ENCODE measurements at places on chromosomes 4 and X.

DNA sequence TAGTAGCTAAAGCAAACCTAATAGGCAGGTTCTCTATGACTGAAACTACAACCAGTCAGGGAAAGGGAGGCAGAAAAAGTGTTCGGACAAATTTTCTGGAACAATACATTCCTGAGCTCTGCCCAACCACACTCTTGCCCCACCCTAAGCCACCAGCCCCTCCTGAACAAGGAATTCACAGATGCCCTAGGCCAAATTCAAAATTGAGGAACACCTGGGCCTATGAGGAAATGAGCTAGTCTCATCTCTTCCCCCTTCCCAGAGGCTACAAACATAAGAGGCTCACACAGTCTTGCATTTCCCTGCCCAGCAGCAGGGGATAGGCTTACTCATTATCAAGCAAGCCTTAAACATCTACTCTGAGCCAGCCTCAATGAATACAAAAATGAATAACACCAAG, 284.7 kb downstream of the ZNF674 start:
- DNase-seq: no peak

DNA sequence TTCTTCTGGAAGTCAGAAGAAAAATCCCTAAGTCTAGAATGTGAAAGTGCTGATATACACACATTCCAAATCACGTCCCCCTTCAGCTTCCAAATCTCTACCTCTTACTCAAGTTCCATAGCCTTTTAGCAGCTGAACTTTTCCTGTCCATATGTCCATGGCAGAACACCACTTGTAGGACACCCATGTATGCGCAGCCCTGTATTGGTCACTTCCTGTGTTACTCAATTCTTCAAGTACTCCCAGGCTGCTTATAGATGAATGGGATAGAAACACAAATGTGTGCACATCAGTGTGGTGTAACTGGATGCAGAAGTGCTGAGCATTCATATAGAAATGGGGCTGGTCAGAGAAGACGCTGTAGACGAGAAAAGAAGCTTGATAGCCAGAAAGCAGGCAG, 18.8 kb downstream of the SRPX2 start:
- DNase-seq: no peak

DNA sequence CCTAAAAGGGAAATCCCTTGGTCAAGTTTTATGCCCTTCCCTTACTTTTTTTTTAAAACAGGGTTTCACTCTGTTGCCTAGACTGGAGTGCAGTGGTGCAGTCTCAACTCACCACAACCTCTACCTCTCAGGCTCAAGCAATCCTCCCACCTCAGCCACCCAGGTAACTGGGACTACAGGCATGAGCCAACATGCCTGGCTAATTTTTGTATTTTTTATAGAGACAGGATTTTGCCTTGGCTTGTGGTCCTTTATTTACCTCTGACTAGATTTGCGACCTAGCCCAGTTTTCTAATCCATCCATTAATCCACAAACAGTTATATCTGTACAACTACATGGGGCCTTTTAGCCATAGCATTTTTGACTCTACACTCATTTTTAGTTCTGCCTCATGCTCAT, 23.7 kb downstream of the CDS1 start:
- no peak for DNase-seq

DNA sequence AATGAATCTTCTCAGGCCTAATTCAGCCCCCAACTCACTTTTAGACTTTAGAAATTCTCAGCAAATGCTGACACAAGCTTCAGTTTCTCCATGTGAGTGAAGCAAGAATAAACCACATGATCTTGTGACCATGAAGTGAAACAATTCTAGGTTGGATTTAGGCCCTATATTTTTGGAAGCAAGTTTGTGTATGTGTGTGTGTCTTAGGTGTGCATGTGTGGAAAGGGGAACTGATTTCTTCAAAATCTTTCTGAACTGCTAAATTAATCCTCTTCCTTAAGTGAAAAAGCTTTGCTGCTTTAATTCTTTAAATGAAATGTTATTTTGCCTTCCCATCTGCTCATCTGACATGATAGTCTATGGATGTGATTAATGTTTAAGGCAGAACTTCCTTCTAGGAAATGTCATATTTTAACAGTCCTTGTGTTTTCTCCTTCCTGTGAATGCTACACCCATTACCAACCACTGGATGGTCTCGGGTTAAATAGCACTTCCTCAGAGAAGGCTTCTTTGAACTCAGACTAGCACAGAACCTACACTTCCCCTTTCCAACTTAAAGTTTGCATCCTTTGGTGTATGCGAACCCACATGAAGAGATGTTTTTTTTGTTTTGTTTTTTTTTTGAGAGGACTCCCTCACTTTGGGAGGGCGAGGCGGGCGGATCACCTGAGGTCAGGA, 1.2 kb upstream of the TMEM144 start:
- no peak for DNase-seq

DNA sequence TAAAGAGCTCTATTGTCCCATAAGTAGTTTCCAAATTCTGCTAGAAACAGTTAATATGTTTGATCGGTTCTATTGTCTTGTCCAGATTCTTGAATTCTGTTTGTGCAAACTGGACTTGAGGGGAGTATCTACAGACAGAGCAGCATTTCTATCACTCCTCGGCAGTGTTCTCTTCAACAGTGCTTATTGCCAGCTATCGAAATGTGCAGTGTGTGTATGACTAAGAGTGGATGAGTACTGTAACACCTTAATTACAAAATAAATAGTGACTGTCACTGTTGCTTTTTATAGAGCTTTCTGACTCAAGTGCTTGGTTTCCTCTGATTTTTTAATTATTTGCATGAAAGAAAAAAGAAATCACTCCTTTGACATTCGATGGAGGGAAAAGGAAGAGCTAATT, 274.6 kb downstream of the RPA4 start:
- no peak for DNase-seq

DNA sequence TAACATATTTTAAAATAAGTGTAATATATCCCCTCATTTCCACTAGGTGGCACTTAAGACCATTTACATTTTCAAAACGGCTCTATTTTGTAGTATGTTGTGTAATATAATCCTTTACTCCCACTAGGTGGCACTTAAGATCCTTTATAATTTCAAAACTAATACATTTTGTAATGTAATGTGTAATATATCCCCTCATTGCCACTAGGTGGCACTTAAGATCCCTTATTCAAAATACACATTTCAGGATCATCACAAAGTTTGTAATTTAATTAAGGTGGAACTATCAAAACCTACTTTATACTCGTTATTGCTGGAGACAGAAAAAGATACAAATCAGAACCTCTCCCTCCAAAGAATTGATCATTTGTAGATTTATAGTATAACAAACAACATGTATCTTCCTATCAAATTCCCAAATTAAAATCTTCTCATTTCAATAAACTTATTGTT, 132.5 kb downstream of the ARHGAP6 start:
- no peak for DNase-seq

DNA sequence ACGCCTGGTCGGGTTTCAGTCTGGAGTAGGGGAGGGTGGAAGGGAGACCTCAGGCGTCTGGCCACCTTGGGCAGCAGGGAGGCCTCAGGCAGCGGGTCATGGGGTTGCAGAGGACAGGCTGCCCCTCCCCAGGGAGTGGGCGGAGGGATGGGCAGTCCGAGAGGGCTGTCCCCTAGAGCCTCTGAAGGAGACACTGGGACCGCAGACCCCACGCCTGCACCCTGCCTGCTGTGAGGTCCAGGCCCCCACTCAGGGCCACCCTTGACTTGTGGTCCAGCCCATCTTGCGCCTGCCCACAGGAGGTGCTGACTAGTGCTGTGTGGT, 16.5 kb downstream of the FGFRL1 start:
- no peak for DNase-seq

GRCh38 chrX:108699368-108699767, 37.0 kb downstream of the IRS4 start:
- no peak for DNase-seq

DNA sequence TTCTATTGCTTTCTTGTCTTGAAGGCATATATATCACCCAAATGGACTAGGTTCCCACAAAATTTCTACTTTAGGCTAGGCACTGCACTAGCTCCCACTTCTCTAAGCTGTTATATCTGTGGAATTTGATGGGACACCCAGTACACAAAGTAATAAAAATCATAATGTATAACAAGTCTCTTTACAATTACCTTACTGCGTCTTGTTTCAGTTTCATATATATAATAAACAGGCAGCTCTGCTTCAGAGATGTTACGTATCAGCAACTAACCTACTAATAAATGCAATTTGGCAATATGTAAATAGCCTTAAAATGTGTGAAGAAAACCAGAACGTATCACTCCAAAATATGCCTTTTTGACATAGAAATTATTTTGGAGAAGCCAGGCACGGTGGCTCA, 42.0 kb upstream of the UGDH start:
- DNase-seq: no peak

- DNase-seq: no peak
Measured at GRCh38 chr4:164856396-164856795, 20.6 kb upstream of the APELA start.

DNA sequence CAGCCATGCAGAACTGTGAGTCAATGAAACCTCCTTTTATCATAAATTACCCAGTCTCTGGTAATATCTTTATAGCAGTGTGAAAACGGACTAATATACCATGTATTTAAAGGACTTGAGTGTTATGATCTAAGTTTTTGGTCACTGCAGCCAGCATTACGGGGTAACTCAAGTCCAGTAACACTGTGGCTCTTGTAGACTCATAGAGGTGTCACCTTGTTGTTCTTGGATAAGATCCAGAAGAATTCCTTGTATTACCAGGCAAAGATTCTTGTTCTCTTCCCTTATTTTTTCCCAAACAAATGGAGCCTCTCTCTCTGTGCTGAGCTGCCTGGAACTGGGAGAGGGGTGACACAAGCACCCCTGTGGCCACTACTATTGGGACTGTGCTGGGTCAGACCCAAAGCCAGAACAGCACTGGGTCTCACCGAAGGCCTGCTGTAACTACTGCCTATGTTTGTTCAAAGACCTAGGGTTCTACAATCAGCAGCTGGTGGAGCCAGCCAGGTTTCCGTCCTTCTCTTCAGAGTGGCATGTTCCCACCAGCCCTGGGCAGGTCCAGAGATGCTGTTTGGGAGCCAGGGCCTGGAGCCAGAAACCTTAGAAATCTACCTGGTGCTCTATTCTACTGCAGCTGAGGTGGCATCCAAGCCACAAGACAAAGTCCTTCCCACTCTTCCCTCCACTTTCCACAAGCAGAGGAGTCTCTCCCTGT, 43.7 kb upstream of the MED14 start:
- no peak for DNase-seq

DNA sequence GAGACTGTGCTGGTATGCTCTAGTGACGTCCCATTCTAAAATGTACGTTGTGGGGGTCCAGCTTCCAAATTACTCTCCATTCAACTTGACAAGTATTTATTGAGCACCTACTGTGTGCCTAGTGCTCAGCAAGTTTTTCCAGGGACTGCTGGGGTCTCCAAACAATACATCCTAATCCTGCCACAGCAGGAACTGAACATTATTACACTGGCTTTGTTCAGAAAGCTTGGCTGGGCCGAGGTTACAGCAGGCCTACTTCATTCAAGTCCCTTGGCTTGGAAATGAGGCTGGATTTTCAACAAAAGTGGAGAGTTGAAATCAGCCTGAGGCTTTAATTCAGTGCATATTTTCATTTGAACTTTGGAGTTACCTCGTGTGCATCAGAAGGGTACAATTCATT, 78.0 kb downstream of the GUCY2F start:
- no peak for DNase-seq

- DNase-seq: no peak
Measured at GRCh38 chrX:13195340-13195739, 124.5 kb downstream of the ATXN3L start.

GRCh38 chr4:114599231-114599902, 760 bp downstream of the UGT8 start:
- no peak for DNase-seq

Data from stimulated activated CD8-positive, alpha-beta memory T cell treated with anti-CD3 and anti-CD28 coated beads, Interleukin-4, amount 100 ng/mL, for 1 hour (primary cell).